ENCODE measurements at places on chromosomes 1 and 21.

GRCh38 chr1:232820431-232820830, 15.2 kb downstream of the MAP10 start:
- no peak for DNase-seq

GRCh38 chr1:167935216-167936067, 1.0 kb upstream of the DCAF6 start:
- DNase-seq = peak; percentile 44

GRCh38 chr1:210571356-210572284, 242.9 kb downstream of the HHAT start:
- no peak for DNase-seq

DNA sequence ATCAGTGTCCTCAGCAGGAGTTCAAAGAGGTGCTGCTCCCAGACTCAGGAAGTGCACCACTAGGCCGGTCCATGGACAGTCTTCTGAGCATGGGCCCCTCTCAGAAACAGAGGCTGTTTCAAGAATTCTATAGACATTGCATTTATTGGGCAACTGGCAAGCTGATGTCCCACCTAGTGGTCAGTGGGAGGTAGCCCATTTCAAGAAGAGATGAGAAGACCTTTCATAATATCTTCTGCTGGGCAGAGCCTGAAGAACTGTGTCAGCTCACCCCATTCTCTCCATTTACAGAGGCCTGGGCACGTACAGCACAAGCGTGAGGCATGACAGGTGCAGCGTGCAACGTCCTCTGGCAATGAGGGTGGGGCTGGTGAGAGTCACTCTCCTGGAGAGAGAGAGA, 216.0 kb downstream of the DYRK1A start:
- peak; percentile 65 for DNase-seq

GRCh38 chr1:204692841-204693356, 7.4 kb upstream of the LRRN2 start:
- no peak for DNase-seq

- no peak for DNase-seq
These were observed 3.2 kb upstream of the XPR1 start for GRCh38 chr1:180628646-180629045.

DNA sequence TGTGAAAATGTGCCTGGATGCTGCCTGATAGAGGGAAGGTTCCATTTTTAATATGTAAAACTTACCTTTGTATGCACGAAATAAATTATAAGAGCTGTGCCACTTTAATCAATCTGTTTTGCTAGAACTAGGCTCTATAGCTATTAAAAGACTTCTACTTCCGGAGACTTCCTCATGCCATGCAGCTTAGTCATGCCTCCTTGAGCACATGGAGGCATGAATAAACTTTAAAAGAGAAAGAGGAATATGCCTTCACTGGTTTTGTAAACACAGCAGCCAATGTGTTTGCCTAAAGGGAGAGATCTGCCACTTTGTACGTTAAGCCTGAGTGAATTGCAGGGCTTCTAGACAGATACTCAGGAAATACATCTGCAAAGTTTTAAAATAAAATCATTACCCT, 604.6 kb downstream of the LRRIQ3 start:
- peak; percentile 34 for DNase-seq

DNA sequence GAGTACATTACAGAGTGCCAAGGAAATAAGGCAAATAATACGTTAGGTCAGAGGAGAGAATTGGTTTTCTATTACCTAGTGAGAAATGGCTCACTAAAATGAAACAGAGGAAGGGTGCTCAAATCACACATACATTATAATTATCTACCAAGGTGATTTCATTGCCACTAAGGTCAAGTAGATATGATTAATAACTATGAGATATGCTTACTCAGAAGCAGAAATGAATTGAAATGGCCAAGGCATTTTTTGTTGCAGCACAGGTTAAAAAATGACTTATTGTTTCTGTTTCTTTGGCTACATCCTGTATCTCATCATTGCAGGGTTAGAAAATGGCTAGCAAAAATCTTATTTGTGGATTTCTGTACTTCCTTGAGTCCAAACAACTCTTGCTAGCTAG, 154.5 kb upstream of the GORAB start:
- DNase-seq = no peak
